ENCODE measurements at places on chromosomes 2 and 18.

GRCh38 chr18:45849529-45849928 lies 24.1 kb downstream of the SIGLEC15 start:
- DNase-seq = no peak

- DNase-seq = no peak
Observed at GRCh38 chr2:79971807-79972206, 332.7 kb downstream of the LRRTM1 start.

- DNase-seq = no peak
Observed at GRCh38 chr2:104472076-104472475, 381.8 kb upstream of the POU3F3 start.

GRCh38 chr18:25592804-25593360 lies 240.9 kb upstream of the ZNF521 start:
- no peak for DNase-seq

DNA sequence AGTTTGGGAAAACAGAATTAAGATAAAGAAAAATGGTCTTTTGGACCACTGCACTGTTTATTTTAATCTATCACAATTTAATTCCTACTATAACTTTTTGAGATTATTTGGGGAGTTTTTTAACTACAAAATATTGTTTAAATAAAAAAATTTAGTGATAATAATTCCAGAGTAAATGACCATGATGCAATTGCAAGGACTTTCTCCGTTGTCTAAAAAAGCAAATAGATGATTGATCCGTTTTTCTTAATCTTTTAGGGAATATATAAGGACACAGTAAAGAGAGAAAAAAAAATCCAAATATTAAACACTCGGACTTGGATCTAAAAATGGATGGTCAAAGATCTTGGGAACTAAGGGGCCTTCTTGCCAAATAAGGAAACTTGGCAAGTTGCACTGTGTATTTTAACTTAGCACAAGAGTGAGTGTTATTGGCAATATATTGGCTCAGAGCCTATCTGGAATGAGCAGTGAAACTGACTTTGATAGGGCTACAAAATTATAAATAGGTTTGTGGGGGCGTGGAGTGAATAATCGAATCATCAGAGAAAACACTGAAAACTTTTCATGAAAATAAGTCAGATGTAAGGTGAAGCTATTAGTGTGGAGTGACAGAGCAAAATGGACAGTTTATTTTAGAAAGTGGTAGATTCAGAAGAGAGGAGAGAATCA lies 2.0 kb downstream of the MAP3K20 start:
- peak; percentile 61 for DNase-seq

- peak; percentile 77 for DNase-seq
Observed at GRCh38 chr18:1585881-1586488, 681.3 kb downstream of the ADCYAP1 start.

DNA sequence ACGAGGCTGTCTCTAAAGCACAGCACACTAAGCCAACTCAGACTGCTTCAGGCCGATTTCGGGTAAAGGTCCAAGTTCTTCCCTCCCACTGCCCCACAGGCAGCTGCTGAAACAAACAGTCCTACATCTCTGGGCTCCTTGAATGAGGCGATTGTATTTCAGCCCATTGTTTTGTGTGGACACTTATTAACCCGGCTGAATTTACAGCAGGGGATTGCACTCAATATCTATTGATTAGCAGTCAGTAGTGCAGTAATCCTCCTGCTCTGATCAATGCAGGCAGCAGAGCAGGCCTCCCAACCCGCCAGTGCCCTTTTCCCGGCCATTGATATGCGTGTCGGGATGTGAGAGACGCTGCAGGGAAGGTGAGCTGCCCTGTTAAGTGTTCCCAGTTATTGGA lies 330.1 kb downstream of the CMPK2 start:
- DNase-seq = no peak

- DNase-seq = no peak
Observed at GRCh38 chr18:49590608-49591007, 28.8 kb downstream of the LIPG start.

- no peak for DNase-seq
Observed at GRCh38 chr2:43060390-43061016, 165.9 kb downstream of the ZFP36L2 start.

GRCh38 chr18:72908181-72908580 lies 40.4 kb upstream of the NETO1 start:
- no peak for DNase-seq

DNA sequence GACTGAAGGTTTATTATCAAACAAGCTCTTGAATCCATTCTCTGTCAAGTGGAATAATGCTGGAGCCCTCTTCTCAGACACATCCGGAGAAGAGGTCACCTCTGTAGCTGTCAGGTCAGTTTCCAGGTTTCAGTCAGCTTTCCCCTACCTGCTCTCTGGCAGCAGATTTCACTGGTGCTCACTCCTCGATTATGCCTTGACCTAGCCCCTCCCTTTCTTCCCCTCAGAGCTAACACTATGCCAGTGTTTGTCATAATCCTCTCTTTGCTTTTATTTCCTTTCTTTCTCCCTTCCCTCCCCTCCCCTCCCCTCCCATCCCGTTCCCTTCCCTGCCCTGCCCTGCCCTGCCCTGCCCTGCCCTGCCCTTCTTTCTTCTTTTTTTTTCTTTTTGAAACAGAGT lies 22.5 kb upstream of the PLEKHM3 start:
- DNase-seq = no peak

- no peak for DNase-seq
Observed at GRCh38 chr18:77544792-77545191, 295.1 kb downstream of the GALR1 start.

- peak; percentile 33 for DNase-seq
Observed at GRCh38 chr2:54708584-54709335, 14.7 kb upstream of the EML6 start.

DNA sequence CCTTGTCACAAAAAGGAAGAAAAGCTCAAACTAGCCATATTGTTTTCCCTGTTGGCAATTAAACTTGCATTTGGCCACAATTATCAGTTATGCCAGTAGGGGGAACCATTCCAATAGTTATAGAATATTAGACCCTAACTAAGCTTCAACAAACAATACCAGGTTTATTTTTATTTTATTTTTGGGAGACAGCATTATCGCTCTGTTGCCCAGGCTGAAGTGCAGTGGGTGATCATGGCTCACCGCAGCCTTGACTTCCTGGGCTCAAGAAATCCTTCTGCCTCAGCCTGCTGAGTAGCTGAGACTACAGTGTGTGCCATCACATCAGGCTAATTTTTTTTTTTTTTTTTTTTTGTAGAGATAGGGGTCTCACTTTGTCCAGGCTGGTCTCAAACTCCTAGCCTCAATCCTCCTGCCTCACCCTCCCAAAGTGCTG lies 102.1 kb downstream of the ATAD2B start:
- DNase-seq = peak; percentile 84

GRCh38 chr2:64414736-64415435 lies 39.1 kb upstream of the LGALSL start:
- DNase-seq = peak; percentile 9

DNA sequence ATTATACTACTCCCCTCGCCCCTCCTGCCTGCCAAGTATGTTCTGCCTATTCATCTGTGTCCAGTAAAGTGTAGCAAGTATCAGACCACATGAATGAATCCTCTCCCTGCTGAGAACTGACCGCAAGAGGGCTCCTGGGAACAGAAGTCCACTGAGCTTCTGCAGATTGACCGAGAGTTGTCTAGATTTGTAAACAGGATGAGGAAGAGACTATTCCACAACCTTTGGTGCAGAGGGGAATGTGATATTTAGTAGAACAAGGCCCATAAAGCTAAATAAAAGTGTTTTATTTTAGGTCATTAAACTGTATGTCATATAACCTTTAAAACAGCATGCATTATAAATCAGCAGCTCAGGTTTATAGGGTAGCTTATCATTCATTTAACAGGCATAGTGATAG lies 377.0 kb downstream of the DCC start:
- peak; percentile 1 for DNase-seq

DNA sequence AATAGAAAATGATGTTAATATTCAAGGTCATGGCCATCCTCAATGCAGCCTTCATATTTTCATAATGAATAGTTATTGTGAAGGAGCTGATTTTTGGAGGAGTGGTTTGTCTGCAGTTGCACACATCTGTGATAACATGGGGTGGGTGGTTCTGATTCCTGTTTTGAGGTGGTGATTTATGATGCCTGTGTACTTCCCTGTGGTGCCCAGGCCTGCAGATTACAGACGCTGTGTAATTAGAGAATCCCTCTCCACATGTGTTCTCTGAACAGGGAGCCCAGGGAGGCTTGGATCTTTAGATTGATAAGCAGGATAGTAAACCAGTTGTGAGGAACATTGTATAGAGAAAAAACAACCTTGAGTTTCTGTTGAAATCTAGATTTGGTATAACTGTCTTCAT lies 117.5 kb downstream of the AGAP1 start:
- no peak for DNase-seq

- DNase-seq = no peak
Observed at GRCh38 chr18:48404716-48405507, 4.3 kb downstream of the ZBTB7C start.

GRCh38 chr18:58865033-58865590 lies 435 bp downstream of the ZNF532 start:
- no peak for DNase-seq

GRCh38 chr2:105402809-105403208 lies 4.0 kb upstream of the FHL2 start:
- DNase-seq = no peak

GRCh38 chr18:76524900-76525698 lies 30.1 kb upstream of the ZNF516 start:
- DNase-seq = peak; percentile 34

DNA sequence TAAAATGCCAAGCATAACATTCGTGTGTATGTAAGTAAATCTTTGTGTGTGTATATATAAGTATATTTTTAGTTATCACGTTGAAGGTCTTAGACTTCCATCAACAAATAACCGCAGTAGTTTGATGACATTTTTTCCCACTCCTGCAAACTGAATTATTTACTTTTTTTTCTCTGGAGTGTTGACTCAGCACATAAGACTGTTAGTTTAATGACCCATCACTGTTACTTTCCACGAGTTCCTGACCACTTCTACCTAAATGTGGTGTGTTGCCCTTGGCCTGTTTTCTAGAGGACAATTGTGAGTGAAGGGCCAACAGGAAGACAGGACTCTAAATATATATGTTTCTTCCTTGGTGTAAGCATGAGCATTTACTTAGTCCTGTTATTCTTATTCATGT lies 71.3 kb upstream of the TXNDC2 start:
- DNase-seq = no peak

Measured in hematopoietic multipotent progenitor cell treated with erythropoietin and hydrocortisone succinate and interleukin-3 and kit ligand, for 4 days (in vitro differentiated cells).